ENCODE measurements at places on chromosomes 7 and 10. TPM values are rescaled to one million over a fixed set of nuclear protein-coding genes. Genes with fewer than 3 reads are reported as not detected.

FGFR2 gene
- 71.5 TPM for total RNA-seq

SRI gene
- 63.1 TPM for total RNA-seq

ANKRD2 gene
- not detected for total RNA-seq

H2BK1 gene
- total RNA-seq, result not detected

GHRHR gene
- total RNA-seq, result not detected

AS3MT gene
- 11.9 TPM for total RNA-seq

FFAR4 gene
- total RNA-seq, result not detected

CREB5 gene
- total RNA-seq, result 4.6 TPM

All from sigmoid colon (tissue), 7 donors.